ENCODE measurements at places on chromosomes 1 and 21. TPM values are rescaled to one million over a fixed set of nuclear protein-coding genes. Genes with fewer than 3 reads are reported as not detected.

Gene OR2L13
- total RNA-seq = not detected

GRCh38 chr1:6392809-6393399, 663 bp downstream of the ACOT7 start:
- DNase-seq = no peak

GRCh38 chr1:212471891-212472675, 39.4 kb downstream of the NENF start:
- no peak for DNase-seq

DNA sequence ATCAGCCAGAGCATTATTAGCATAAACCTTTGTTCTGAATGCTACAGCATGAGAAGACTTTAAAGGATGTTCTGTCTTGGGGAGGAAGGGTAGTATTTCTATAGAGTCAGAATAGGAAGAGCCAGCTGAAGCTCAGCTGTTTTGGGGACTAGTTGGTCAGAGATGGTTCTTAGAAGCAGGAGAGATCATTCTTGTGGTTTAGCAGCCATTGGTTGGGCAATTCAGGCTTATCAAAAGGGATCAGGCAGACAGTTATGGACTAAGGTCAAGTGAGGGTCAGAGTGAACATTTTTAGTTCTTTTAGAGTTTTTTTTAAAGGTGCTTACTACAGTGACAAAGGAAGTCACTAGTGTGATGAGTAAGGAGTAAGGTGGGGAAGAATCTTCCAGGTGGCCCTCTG, 245.5 kb downstream of the RPS6KC1 start:
- DNase-seq = no peak

DNA sequence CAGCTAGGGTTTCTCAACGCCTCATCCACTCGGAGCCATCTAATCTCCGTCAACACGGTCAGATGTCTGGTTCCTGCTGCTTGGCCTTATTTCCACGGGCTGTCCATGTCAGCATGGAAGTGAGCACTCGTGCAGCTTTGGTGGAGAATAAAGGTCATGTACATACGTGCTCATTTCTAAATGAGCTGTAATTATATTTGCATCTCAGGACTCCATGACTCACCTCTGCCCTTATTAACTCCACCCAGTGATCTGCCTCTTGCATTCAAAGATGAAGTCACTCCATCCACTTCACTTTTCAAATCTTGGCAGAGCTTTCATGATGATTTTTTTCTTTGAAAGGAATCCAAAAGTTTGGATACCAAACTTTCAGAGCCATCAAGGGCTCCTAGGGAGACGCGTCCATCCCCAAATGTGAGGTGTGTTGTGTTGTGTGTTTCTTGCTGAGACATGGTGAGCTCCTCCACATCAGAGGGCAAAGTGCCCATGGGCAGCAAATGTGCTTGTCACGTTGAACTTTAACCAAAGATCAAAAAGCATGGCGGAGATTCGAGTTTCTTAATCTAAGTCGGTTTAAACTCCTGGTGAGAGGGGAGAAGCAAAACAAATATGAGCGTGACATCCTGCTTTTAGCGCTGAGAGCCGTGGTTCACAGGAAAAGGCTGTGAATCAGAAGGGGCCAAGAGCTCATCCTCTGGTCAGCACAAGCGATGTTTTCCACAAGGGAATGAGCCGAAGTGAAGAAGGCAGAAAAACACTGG, 68.6 kb upstream of the ERRFI1 start:
- no peak for DNase-seq

GRCh38 chr1:6273380-6273891, 12.5 kb upstream of the GPR153 start:
- DNase-seq = no peak

- DNase-seq = no peak
Observed at GRCh38 chr1:16153096-16153998, 2.5 kb downstream of the EPHA2 start.

DNA sequence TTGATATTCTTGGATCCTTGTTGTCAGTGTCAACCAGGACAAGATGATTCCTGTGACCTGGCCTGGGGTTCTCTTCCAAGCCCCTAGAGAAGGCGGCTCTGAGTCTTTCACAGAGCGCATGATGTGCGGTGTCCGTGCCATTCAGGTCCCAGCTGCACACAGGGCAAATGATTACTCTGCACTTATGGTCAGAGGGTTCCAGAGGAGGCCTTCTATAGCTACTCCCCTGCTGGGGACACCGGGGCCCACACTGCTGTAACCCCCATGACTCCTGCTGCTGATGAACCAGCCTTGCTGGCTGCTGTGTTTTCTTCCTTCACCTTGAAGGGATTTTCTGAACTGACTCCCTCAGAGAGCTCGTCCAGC, 1.5 kb downstream of the PTGFRN start:
- no peak for DNase-seq

GRCh38 chr1:98336472-98337083, 324.9 kb upstream of the SNX7 start:
- no peak for DNase-seq

DNA sequence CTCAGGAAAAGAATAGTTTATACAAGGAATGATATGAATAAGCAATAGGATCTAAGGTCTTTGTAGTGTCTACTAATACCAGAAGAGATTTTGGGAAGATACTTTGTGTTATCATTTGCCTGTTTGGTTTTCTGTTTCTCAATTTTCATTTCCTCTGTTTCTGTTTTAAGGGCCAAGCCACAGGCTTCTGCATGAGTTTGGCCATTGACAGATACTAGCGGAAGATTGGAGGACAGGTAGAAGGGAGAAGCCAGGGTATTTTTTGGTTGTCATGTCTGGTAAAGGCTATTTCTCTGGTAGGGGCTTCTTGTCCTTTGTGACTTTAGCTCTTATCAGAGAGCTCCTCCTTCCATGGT, 51.4 kb downstream of the HS2ST1 start:
- DNase-seq = no peak

Gene COL9A2
- total RNA-seq = 2.5 TPM

DNA sequence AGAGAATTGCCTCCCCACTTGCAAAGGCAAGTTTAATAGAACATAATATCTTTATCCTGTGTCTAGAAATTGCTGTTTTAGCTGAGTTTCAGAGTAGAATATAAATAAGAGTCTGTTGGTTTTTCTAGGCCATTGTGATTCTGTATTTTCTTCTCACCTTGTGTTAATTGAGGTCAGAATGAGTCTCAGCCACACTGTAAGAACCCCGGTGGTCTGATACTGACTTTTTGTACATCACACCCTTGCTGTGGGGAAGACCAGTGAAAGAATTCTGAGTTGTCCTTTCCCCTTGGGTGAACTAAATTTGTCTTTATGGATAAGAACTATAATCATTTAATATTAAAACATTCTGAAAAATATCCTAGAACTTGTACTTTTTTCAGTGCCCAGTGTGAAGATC, 6.8 kb downstream of the HIPK1 start:
- no peak for DNase-seq
